ENCODE measurements at places on chromosomes 4 and X. TPM values are rescaled to one million over a fixed set of nuclear protein-coding genes. Genes with fewer than 3 reads are reported as not detected.

Gene TRO
- 13.6 TPM for total RNA-seq

Gene BCLAF3
- total RNA-seq = 8.4 TPM

Gene CFAP47
- total RNA-seq = not detected

Gene CYP2U1
- total RNA-seq = 13.9 TPM

Gene STARD8
- total RNA-seq = 12.2 TPM
